ENCODE measurements at places on chromosomes 2 and 18.
A peak's percentile ranks its signal among the peaks of the same experiment; 100 is the strongest.

DNA sequence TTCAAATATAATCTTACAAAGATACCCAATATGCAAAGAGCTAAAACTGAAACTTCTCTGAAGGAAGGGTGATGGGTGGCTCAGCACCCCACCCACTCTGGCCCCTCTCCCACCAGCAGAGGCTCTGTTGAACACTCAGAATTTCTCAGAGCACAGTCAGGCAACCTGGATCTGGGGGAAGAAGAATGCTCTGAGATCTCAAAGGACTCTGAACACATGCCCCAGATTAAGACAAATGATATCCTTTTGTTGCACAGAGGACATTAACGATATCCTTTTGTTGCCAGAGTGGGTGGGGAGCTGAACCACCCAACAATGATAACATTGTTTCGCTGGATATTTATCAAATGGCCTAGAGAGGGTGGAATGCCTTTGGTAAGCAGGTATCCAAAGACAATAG, 104.8 kb downstream of the LBH start:
- no peak for DNase-seq

DNA sequence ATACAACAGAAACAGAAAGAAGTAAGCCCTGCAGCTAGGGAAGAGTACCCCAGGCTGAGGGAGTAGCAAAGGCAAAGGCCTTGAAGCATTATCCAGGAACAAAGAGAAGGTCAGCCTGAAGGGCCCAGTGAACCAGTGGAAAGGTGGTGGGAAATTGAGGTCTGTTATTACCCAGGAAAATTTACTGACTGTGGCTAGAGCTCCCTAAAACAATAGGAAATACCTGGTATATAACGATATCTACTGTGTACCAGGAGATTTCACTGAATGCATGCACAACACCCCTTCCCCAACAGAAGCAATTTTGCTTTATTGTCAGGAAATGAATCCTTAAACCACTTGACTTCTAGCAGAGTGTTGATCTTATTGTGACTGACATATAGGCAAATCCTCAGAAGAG, 365.3 kb downstream of the ERBB4 start:
- DNase-seq, result no peak

- DNase-seq, result no peak
Observed at GRCh38 chr2:30273574-30273929, 42.2 kb downstream of the LBH start.

- DNase-seq, result peak; percentile 61
Observed at GRCh38 chr2:221517696-221518151, 54.4 kb downstream of the EPHA4 start.

Measured in T-helper 1 cell (primary cell).